ENCODE measurements at places on chromosomes 4 and X. TPM values are rescaled to one million over a fixed set of nuclear protein-coding genes. Genes with fewer than 3 reads are reported as not detected.

RAB33A gene
- 1.6 TPM for total RNA-seq

GALNTL6 gene
- total RNA-seq: not detected

CT55 gene
- 0.39 TPM for total RNA-seq

PTPN13 gene
- total RNA-seq: 16.6 TPM

- no peak for DNase-seq
These were observed 602 bp downstream of the PRKX start for GRCh38 chrX:3712870-3713224.

GRCh38 chrX:24285082-24285481, 28.8 kb downstream of the SUPT20HL2 start:
- no peak for DNase-seq

GRCh38 chr4:24799544-24800324, 4.4 kb downstream of the SOD3 start:
- DNase-seq: no peak

DNA sequence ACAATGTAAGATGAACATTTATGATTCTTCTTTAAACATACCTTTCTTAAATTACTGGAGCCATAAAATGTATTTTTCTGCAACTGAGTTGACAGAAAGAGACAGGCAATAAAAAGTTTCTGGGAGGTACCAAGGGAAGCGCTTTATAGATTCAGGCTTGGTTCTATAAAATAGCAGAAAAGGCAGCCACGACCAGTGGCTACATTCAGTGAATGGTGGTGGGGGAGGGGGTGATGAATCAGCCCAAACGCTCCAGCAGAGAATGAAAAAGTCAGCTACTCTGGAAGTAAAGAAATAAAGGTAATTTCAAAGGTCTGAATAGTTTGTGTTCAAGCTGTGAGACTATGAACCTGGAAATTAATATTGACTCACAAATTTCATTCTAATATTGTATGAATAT, 456.1 kb downstream of the KCTD8 start:
- no peak for DNase-seq

DNA sequence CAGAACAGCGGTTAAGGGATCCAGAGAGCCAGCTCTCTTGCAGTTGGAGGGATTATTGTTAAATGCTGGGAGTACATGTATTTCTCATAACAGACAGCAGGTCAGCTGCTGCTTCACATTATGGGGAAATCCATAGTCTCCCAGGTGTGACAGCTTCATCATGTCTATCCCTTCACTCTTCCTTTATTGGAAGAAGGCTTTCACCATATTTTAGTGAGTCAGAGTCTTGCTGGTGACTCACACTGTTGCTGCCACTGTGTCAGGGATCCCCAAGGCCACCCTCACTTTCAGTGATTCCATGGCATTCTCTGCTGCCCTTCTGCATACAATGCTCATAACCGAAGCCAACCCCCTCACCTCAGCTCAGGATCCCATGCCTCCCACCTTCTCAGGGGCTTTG, 32.9 kb upstream of the PAGE5 start:
- no peak for DNase-seq
